Choroid plexus epithelial cell (primary cell): ENCODE measurements at places on chromosomes 13 and 19.

DNA sequence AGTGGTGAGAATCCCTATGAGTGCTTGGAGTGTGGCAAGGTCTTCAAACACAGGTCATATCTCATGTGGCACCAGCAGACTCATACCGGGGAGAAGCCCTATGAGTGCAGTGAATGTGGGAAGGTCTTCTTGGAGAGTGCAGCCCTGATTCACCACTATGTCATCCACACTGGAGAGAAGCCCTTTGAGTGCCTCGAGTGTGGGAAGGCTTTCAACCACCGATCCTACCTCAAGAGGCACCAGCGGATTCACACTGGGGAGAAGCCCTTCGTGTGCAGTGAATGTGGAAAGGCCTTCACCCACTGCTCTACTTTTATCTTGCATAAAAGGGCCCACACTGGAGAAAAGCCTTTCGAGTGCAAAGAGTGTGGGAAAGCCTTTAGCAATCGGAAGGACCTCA lies 18.7 kb upstream of the AURKC start:
- DNase-seq, result no peak

- DNase-seq, result no peak
Observed at GRCh38 chr19:2231621-2232221, 4.4 kb downstream of the PLEKHJ1 start.

GRCh38 chr13:67343777-67344176 lies 113.6 kb upstream of the PCDH9 start:
- no peak for DNase-seq

- no peak for DNase-seq
Observed at GRCh38 chr13:36512771-36513170, 80.5 kb downstream of the CCNA1 start.
